Stimulated activated naive CD8-positive, alpha-beta T cell treated with anti-CD3 and anti-CD28 coated beads, Interleukin-15, amount 100 ng/mL, for 72 hours (primary cell): ENCODE measurements at places on chromosomes 1 and 21.

DNA sequence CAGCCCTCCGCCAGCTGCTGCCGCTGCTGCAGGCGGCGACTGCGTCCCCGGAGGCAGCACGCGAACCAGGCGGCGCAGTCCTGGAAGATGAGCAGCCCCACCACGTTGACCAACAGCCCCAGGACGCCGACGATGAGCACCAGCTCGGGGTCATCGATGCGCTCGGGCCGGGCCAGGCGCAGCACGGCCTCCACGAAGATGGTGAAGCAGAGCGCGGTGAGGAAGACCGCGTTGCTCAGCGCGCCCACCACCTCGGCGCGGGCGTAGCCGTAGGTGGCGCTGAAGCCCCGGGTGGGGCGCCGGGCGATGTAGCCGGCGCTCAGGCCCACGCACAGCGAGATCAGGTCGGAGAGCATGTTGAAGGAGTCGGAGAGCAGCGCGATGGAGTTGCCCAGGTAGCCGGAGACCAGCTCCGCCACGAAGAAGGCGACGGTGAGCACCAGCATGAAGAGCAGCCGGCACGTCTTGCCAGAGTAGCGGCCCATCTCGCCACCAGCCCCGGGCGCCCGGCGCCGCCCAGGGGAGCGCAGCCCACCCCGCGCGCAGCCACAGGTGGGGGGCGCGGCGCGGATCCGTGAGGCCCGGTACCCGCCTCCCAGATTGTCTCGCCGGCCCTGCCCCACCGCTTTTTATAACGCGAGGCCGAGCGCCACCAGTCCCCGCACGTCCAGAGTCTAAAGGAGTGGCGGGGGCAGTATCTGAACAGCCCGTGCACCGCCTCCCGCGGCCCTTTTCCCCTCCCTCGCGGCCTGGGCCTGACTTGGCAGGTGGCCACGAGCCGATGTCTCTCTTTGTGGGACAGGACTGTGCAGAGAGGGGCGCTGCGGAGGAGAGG, at the start of gene SLC30A10:
SLC30A10 (minus strand) TSS at position 602 of the 835 bp plus-strand sequence; CDS start at position 485, 117 bp downstream.
- DNase-seq = peak; percentile 12

- DNase-seq = no peak
These were observed 52.0 kb downstream of the LAMC2 start for GRCh38 chr1:183238071-183238470.

DNA sequence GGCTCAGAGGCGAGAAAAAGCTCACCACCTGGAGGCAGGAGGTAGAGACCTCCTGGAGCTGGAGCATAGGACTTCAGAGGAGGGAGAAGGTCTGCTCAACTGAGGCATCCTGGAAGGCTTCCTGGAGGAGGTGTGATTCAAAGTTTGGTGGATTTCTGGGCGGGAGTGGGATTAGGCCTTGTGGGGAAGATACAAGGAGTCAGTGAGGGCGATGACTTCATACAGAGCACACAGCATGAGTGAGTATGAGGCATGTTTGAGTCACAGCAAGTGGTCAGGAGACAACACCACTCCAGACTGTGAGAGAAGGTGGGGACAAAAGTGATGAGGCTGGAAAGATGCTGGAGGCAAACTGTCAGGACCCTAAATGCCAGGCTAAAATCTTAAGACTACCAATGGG, 77.6 kb downstream of the MATN1 start:
- no peak for DNase-seq

- DNase-seq = no peak
These were observed 74.1 kb downstream of the GALNT2 start for GRCh38 chr1:230141021-230141648.

DNA sequence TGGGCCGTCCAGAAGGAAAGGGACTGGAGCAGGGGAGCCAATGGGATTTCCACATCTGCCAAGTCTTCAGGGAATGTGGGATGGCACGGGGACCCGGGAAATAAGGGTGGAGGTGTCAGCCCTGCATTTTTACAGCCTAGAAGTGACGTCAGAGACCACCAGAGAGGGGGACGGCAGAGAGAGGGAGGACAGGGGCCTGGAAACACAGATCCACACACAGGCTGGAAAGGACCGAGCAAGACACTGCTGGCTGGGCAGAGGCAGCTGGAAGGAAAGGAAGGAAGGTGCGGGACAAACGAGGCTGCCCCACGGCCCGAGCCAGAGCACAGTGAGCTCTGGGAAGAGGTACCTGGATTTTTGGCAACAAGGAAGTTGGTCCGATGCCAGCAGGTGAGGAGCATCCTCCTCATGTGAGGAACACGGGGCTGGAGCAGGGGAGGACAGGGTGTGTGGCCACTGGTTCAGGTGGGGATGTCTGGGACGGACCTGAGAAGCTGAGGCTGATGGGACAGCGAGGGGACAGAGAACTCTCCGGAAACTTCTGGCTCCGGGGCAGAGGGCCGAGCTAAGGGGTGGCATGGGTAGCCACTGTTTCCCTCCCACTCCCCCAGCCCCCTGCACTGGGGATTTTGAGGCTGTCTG, 138.3 kb downstream of the PGBD5 start:
- no peak for DNase-seq

GRCh38 chr1:107710005-107710404, 255.0 kb downstream of the VAV3 start:
- DNase-seq = no peak

DNA sequence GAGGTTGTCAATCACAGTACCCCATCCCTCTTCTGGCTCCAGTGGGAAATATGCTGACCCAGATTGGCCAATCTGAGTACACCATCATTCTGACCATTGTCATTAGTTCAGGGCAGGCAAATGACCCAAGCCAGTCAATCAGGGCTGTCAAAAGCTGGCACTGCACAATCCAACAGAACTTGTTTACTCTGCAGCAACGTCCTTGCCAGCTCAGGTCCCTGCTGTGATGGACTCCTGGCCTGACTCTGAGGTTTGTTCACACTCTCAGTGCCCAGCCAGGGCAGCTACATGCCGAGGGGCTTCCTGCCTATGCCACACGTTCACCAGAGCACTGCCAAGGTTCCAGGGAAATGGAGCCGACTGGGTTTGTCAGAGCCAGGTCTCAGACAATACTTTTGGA, 14.7 kb upstream of the OVAAL start:
- DNase-seq = no peak

DNA sequence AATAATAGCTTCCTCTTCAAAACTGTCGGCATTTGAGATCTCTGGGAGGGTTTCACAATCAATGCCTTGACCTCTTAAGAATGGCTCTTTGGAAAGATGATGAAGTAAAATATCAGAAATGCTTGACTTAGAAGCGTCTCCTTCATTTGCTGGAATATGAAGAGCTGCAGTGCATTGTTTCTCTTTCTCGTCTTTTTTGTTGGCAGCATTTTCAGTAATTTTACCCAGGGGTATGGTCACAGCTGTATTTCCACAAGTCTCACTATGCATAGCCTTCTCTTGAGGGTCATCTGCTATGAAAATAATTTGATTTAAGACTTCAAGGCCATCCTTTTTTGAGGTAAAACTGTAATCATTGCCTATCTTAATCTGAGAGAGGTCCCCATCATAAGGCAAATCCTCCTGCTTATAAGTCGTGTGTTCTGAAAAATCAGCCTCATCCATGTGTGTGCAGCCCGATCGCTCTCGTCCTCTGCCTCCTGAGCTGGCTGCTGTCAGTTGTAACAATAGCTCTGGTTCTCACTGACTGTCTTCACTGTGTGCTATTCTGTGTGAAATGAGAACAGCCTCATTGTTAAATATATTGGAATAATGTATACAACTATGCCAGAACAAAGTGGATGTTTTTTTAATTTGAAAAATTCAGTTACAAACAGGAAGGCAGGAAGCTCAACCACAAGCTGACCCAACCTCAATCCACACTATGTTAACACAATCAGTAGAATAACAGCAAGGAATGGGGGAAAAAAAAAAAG, 4.5 kb downstream of the AKNAD1 start:
- no peak for DNase-seq

GRCh38 chr1:176949033-176949662, 215.4 kb downstream of the ASTN1 start:
- peak; percentile 10 for DNase-seq

- no peak for DNase-seq
These were observed 35.9 kb downstream of the EPHA2 start for GRCh38 chr1:16119926-16120325.

DNA sequence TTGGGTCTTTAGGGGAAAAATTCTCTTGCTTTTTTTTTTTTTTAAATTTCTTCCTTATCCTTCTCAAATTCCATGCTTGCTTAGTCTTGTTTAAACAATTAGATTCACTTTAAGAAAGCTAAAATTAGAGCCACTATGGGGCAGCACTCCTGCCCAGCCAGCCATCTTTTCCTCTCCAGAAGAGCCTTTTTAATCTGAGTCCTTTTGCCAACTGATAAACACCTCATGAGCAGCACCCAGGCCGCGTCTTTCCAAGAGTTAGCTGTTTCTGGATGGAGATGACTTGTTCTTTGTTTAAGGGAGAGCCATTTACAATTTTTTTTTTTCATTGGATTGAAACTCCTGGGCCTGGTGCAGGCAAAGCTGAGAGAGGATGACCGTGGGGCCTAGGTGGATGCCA, 53.3 kb upstream of the TSPAN2 start:
- no peak for DNase-seq

DNA sequence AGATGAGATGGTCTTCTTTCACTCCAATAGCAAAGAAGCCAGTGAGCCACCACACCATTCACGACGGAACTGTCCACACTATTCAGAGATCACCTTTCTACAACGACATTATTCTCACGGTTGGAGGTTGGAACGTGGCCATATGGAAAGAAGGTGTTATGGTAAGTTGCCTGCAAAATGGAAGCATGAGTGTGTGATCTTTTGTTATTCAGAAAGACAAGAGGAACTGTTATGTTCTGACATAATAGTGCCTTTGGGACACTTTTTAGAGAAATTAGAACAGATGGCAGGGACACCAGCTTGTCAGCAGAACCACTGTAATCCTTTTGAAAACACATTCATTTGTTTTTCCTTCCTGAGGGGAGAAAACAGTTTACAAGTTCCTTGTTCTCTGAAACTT, 75.8 kb upstream of the MCOLN3 start:
- DNase-seq = no peak

GRCh38 chr1:115313182-115313581, 24.9 kb downstream of the NGF start:
- no peak for DNase-seq

GRCh38 chr1:168833362-168833761, 104.4 kb upstream of the DPT start:
- DNase-seq = no peak

DNA sequence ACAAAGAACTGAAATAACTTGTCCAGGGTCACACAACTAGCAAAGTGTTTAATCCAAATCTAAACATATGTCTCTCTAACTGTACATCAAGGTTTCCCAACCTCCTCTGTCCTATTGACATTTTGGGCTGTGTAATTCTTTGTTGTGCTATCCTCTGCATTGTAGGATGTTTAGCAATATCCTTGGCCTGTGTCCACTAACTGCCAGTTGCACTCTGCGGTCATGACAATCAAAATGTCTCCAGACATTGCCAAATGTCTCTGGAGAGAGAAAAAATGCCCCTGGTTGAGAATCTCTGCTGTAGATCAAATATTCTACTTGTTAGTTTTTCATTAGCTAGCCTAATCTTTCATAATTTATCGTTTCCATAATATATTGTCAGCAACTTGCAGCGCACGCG, 353.4 kb upstream of the NEGR1 start:
- DNase-seq = no peak

DNA sequence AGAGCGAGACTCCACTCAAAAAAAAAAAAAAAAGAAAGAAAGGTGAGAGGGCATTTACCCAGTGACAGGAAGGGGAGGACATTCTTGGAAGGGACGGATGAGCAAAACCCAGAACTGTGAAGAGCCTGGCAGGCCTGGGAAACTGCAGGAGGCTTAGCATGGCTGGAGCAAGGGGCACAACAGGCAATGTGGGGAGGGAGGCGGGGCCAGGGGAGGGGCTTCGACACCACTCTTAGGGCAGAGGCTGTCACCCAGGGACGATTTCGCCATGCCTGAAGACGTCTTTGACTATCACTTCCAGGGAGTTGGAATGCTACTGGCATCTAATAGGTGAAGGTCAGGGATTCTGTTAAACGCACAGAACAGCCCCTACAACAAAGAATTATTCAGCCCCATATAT, 184.0 kb downstream of the HUNK start:
- DNase-seq = no peak

GRCh38 chr1:182303778-182304177, 87.8 kb downstream of the GLUL start:
- DNase-seq = no peak

DNA sequence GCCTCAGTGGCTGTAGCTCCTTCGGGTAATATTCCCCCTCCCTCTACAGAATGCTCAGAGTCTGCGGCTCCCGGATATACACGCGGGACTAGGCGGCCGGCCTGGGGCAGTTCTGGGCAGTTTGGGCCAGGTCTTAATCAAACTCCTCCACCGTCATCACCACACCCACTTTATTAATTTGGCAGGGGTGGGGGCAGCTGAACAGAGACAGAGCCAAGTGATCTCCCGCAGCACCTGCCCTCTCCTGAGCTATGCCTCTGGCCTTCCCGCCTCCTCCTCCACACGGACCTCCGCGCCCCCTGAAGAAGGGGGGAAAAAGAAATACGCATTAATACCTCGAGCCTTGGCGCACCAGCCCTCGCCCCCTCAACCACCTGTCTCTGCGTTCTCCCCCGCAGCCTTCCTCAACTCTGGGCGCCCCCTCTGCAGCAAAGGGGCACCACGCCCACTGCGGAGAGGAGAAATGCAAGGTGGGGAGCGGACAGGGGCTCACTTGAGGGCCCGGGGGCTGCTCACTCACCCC, 42.6 kb downstream of the CD34 start:
- peak; percentile 30 for DNase-seq

- DNase-seq = no peak
These were observed 365.6 kb downstream of the DUSP10 start for GRCh38 chr1:221376286-221376685.

GRCh38 chr1:45890078-45890477, 86.7 kb downstream of the MAST2 start:
- no peak for DNase-seq

- DNase-seq = no peak
These were observed 189.5 kb downstream of the ZSCAN20 start for GRCh38 chr1:33661811-33662454.

GRCh38 chr21:37001441-37001840, 5.1 kb upstream of the RIPPLY3 start:
- no peak for DNase-seq

GRCh38 chr1:209557221-209557620, 26.3 kb upstream of the CAMK1G start:
- no peak for DNase-seq

DNA sequence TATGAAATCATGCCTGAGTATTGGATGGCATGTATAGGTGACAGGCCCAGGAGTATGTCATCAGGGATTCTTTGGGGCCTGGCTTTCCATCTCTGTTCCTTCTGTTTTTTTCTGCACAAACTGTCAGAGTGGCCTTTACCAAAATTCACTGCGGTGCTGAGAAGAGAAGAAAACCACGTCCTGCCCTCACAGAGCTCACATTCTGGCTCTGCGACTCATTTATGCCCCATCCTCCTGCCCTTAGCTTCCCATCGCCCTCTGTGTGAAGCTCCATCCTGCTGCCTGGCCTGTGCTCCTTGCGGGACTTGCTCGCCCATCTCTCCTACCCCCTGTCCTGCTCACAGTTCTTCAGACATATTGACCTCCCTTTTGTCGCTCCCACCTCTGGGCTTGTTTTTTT, 73.4 kb downstream of the HUNK start:
- DNase-seq = no peak
